SK-N-SH treated with all-trans-retinoic acid at 6 μM for 48 hours (cell line): ENCODE measurements at places on chromosomes 16 and 17.

DNA sequence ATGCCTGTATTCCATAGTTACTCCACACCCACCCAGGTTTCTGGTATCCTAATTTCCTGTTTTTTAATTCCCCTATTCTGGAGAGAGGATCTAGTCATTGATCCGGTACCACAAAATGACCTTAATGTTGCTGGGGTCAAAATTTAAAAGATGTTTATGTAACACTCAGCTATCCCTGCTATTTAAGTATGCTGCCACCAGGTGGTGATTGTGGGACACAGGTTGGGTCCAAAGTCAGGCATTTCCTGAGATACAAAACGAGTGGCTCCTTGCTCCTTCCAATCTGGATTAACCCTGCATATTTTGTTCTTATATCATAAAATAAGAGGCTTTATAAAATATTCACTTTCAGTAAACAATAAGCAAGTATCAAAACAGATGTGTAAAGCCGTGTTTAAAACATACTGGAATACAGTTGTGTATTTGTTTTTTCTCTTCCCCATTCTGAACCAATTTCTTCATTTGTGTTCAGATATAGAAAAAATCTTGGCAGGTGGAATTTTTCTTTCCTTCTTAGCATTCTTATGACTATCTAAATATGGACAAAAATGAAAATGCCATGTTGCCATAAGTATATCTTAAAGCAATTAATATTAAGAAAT is 16.3 kb downstream of the HS3ST4 start:
- ATAC-seq = no peak

DNA sequence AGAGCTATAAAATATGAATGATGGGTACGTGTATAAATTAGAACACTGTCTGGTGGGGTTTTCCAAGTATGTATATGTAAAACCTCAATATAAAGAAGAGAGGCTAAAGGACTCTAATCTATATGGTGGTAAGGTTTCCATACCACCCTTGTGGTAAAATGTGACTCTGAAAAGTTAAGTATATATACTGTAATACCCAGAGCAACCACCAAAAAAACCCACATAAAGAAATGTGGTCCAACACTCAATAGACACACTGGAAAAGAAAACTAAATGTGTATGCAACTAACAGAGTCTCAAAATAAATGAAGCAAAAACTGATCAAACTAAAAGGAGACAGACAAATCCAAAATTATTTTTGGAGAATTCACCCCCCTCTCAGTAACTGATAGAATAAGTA is 72.2 kb downstream of the XPO6 start:
- ATAC-seq = no peak

DNA sequence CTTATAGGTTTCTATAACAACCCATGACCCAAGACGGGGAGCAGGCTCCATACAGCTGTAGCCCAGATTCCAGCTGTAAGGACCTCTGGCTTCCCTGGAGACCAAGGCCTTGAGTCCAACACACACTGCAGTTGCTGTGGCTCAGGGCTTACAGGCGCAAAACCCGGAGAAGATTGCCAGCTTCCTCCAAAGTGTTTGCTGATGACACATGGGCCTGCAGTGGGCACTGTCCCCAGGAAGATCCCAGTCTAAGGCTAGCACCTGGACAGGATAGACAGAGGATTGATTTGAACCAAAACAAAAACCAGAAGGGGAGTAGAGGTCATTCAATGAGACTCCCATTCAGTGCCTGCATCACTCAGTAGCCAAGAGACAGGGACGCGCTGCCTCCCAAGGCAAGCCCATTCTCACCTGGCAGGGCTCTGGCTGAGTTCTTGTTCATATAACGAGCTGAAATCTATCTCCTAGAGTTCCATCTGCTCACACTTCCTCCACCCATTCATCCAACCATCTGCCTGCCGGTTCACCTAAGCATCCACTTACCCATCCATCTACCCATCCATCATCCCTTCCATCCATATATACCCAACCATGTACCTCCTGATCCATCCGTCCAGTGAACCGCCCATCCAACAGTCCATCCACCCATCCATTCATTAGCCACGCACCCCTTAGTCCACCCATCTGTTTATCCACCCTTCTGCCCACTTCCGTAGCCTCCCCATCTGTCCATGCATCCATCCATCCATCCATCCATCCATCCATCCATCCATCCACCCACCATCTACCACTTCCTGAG is 10.2 kb downstream of the RAB11FIP4 start:
- ATAC-seq = no peak

DNA sequence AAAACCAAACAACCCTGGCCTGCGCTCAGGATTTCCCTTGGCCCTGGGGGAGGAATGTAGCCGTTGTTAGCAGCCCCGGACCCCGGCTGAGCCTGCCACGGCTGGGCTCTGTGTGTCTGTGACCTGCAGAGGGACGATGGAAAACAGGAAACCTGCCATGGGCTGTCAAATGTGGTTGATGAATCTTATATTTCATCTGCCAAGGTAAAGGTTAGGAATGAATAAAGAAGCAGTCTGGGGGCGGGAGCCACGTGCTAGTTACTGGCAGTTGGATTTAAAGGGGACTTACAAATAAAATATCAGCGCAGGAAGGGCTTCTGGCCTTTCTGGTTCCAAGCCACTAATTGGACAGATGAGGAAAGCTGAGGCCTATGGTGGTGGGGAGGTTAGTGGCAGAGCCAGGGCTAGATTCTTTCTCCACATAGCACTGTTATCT is at the start of gene KRT23:
Gene KRT23 (minus strand): TSS at position 263 of the 436 bp plus-strand sequence. CDS start 1,043 bp downstream, outside the sequence.
- ATAC-seq = no peak

- ATAC-seq = no peak
Measured at GRCh38 chr17:17742688-17743390, 61.6 kb downstream of the RAI1 start.

DNA sequence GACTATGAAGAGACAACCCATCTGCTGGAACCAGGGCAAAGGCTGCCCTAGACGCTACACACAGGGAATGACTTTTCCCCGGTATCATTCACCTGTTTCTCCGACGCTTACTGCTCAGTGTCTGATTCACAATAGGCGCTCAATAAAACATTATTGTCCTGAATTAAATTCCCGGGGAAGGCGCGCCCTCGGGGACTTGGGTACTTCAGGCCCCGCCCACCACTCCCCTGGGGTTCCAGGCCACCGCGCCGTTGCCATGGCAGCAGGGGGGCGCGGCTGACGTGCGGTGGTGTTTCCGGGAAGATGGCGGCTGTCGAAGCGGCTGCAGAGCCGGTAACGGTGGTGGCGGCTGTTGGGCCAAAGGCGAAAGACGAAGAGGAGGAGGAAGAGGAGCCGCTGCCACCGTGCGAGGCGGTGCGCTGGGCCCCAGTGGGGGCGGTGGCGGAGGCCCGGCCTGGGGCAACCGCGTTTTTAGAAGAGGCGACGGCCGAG is at the start of gene RUNDC1:
Gene RUNDC1 (plus strand): TSS at position 292 of the 492 bp plus-strand sequence. CDS start 12 bp downstream, at position 304.
- peak; percentile 90 for ATAC-seq

DNA sequence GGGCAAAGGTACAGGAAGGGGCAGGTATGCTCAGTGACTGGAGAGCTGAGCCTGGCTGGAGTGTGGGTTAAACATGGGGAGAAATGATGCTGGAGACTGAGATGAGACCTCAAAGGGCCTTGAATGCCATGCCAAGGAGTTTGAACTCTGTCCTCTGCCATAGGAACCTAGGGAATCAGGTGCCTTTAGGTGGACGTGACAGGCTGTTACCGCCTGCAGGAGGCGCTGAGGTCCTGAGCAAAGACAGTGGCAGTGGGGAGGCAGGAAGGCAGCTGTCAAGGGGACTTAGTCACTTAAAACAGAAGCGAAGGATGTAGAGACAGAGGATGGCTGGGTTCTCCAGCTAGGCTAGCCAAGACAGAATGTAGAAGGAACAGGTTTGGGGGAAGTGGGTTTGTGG is 9.1 kb downstream of the PSMB3 start:
- peak; percentile 74 for ATAC-seq

DNA sequence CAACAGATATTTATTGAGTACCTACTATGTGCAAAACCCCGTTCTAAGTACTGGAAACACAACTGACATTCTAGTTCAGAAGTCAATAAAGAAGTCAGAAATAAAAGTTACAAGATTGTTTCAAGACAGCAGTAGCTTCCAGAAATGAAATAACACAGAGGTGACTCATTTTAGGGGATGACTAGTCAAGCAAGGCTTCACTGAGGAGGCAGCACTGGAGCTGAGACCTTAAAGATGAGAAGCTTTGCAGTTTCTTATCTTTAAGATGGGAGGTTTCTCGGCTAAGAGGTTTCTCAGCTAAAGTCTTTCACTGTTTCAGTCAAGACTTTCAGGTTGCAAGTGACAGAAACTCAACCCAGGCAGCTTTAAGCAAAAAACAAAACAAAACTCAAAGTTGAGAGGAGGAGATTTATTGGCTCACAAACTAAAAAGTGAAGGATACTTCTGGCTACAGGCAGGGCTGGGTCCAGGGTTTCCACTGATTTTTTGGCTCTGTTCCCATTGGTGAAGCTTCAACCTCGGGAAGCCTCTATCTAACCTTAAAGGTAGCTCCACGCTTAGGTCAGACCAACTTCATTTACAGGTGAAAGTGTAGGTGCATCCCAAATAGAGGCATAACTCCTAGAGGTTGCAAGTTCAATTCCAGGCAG is 7.4 kb upstream of the MMP2 start:
- ATAC-seq = peak; percentile 86

GRCh38 chr16:56350491-56351405 is 74.6 kb downstream of the AMFR start:
- no peak for ATAC-seq

DNA sequence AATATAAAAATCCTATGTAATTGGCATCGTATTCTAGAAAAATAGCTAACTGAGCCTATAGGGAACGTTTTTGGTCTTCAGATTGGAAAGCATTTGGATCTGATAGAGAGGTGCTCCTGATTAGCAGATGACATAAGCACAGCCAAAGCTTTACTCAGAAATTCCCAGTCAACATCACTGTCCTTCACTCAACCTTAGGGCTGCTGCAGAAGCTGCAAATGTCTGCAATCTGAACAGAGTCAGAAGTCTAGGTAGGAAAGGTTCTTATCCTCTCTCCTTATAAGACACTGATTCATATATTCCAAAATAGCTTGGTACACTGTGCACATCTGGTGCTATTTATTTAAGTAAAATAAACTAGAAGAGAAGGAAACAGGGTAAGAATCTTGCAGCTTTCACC is 19.2 kb downstream of the STRADA start:
- no peak; the same call in 1 of the 3 replicates for ATAC-seq

- ATAC-seq = no peak
Measured at GRCh38 chr17:45288825-45289224, 26.9 kb upstream of the SPATA32 start.

GRCh38 chr16:85162478-85163277 is 50.4 kb upstream of the CIBAR2 start:
- peak; percentile 88 for ATAC-seq

GRCh38 chr16:53369921-53370320 is 64.3 kb upstream of the RBL2 start:
- ATAC-seq = no peak

- no peak for ATAC-seq
Measured at GRCh38 chr17:69581061-69581961, 166.8 kb downstream of the MAP2K6 start.

- no peak for ATAC-seq
Measured at GRCh38 chr17:51434434-51435170, 174.3 kb downstream of the UTP18 start.

DNA sequence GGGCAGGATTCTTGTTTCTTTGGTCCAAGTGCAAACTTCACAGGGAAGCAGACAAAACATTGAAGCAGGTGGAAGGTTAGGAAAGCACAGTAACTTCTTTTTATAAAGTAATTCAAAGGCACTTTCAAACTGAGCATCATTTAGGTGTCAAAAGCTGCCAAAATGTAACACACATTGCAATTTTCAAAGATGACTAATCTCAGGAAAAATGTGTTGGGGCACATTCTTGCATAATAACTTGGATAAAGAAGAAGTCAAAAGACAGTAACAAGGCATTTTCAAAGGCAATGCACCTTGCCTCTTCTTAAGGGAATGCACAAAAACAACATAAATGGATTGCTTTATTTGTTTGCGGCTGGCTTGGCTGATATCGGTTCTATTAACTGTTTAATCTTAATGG is 3.6 kb downstream of the KCNJ2 start:
- no peak for ATAC-seq

GRCh38 chr16:50889276-50889675 is 147.4 kb downstream of the CYLD start:
- ATAC-seq = no peak

GRCh38 chr17:30429155-30429554 is 48.1 kb upstream of the GOSR1 start:
- peak; percentile 65 for ATAC-seq

DNA sequence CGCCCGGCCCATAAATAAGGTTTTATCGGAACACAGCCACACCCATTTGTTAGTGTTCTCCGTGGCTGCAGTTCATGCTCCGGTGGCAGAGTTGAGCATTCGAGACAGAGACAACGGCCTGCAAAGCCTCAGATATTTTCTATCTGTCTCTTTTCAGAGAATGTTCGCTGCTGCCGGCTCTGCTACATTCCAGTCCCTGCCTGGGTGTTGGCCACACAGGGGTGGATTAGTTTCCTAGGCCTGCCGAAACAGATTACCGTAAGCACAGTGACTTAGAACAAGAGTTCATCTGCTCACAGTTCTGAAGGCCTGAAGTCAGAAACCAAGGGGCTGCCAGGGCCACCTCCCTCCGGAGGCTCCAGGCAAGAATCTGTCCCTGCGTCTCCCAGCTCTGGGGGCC is 19.1 kb upstream of the GSG1L start:
- ATAC-seq = no peak

DNA sequence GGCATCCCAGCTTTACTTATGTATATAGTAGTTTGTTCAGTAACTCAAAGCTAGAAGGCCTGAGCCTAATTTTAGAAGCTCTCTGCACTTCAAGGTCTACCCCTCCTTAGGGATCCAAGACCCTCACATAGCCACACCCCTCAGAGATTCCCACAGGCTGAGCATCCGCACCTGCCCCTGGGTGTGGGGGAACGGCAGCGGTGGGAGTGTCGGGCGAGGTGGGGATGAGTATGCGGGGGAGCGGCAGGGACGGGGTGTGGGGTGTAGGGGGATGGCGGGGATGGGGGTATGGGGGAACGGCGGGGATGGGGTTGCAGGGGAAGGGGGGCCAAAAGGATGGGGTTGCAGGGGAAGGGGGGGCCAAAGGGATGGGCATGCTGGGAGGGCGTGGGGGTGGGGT is 24.9 kb upstream of the BEAN1 start:
- ATAC-seq = no peak

DNA sequence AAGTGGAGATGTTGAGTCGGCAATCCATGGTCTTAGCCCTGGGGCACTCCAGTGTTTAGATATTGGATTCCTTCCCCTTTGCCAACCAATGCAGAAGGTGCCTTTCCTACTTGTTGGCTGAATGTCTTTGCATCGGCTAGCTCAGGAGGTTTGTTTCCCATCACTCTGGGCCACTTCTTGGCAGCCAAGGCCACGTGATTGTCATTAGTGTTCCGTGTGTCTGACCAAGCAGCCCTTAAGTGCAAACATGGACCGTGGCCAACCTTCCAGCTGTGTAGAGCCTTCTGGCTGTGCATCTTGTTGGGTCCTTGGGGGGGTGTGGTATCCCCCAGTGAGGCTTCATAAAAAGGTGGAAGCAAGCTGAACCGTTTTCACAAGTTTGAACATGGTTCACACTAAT is 66.0 kb downstream of the GNAO1 start:
- no peak; the same call in 2 of the 3 replicates for ATAC-seq
